Fibroblast of lung (primary cell): ENCODE measurements at places on chromosomes 11 and 22.

- no peak for DNase-seq
Observed at GRCh38 chr22:44399906-44400762, 87.4 kb upstream of the SHISAL1 start.

DNA sequence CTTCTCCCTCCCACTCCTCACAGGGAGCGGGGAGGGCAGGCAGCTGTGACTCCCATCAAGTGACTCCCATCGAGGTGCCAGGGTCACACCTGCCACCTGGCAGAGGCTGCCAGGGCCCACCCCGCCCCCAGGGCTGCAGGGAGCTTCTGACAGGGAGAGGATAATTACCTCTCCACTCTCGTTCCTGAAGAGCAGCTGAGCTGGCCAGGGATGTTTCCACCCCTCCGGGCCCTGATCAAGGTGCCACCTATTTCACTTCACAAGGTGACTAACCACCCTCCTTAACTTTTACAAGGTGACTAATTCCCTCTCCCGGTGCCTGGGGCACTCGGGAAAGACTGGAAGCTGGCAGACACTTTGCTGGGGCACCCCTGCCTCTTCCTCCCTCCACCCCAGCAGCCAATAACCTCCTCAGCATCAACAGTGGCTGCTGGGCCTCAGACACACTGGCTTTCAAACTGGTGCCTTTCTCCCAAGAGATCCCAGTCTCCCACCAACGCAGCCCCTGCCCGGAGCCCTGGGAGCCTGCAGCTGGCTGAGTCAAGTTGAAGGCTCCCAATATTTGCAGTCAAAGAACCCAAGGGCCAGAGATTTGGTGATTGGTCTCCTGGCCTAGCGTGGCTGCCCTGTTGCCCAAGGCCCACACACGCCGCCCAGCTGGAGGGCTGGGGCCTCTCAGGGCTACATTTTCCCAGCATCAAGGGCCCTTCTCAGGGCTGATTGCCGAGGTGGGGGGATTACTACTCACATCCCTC is 22.0 kb upstream of the MYRF start:
- no peak for DNase-seq

DNA sequence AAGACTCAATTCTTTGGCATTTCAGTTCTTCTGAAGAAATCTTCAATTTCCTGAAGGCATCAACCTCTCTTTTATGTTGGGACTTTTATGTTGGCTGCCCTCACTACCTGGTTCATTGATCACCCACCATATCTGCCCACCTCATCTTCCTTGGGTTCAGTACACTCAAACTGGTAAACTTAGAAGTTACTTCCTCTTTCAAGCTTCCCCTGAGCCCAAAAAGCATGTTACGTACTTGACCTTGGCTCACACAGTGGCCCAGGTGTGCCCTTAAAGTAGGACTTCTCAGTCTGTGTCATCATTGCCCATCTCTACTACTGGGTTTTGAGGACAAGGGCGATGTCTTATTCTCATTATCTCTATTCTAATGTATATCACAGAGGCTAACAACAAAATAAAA is 86.1 kb downstream of the GRIA4 start:
- DNase-seq: no peak

DNA sequence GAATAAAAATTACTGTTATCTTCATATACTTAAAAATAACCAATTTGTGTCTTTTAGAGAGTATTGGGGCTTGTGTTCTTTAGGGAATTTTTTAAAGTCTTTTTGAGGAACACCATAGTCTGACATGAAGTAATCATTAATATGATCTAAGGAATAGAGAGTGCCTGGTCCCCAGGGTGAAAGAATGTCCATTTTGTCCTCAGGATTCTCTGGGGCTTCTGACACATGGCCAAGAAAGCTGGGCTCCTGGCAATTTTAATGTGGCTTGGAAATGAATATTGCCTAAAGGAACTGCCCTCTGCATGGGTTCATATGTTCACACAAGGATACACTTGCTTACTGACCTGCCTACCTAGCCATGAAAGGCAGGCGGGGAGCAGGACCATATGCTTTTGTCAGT is 33.7 kb downstream of the NF2 start:
- DNase-seq: no peak

DNA sequence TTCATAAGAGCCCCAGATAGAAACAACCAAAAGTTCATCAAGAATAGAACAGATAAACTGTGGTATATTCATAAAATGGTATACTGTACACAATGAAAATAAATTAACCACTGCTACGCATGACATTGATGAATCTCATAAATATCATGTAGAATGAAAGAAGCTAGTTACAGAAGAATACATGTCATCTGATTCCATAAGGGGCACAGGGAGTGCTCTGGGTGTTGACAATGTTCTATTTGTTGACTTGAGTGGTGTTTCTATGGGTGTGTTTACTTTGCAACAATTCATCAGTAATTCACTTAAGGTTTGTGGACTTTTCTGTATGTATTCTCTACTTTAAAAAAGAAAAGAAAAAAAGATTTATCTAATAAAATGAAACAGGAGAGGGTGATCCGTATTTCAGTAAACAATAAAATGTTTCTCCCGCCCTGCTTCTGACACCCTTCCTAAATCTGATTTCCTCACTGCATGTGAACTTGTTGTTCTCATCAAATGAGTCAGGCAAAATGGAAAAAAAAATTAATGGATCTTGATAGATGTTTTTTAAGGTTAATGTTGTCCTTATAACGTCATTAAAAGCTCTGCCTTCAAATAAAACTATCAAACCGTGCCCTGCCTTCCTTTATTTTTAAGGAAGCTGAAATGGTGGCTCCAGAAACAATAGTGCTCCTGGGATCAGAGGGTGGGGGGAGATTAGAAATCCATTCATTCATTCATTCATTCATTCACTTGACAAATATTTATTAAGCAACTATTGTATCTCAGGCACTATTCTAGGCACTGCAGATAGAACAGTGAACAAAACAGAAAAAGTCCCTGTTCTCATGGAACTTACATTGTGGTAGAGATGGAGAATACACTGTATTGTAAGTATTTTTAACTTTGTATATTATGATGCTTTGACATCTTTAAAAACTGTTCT is 77.2 kb upstream of the CD44 start:
- peak; percentile 33 for DNase-seq

GRCh38 chr22:19626666-19627065 is 87.6 kb upstream of the SEPTIN5 start:
- DNase-seq: no peak

DNA sequence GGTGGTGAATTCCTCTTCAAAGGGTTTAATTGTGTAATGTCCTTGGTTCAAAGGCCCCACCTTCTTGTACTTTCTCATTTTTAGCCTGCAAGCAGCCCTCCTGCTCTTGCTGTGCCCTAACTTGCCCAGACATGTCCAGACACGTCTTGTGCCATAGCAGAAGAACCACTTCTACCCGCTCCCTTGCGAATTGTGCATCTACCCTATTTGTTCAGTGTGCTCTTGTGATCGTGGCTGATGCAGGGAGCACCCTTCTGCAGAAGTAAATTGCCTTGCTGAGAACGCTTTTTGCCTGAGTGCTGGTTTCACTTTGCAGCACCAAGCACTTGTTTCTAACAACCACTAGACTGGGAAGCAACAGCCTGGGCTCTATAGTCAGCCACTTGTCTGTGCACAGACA is 249.4 kb downstream of the SBF2 start:
- DNase-seq: peak; percentile 15

DNA sequence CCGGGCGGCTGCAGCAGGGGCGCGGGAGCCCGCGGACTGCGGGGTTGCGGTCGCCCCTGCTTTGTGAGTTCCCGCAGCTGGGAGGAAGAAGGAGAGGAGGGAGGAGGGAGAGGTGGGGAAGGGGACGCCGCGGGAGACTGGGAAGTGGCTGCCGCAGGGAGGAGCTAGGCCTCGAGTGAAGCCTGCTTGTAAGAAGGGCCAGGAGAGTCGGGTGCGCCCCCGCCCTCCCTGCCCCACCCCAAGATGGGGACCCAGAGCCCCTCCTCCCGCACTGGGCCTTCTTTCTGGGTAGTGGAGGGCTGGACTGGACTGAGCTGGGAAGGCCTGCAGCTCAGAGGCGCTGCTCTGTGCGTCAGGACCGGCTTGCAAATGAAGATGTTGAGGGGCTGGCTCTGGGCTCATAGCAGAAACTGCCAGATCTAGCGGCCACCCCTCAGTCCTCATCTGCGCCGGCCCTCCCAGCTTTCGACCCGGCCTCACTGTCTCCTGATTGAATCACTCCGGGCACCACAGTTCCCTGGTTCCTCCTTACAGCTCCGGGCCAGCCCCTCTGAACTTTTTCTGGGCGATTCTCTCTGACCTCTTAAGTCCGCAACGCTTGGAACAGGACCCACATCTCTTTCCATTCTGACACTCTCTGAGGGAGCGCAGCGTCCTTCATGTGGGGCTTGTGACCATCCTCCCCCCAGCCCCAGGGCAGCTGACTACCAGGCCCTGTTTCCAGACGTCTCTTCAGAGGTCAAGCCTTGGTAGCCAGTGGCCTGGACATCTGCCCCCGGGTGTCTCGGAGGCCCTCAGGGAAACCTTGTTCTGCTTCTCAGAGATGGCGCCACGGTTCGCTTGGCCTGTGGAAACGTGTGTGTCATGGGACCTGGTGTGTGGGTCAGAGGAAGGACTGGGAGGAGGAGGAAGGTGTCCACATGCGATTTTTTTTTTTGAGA is 21.9 kb downstream of the SERPINH1 start:
- peak; percentile 78 for DNase-seq
